HepG2 (cell line): ENCODE measurements at places on chromosomes 1 and 21. TPM values are rescaled to one million over a fixed set of nuclear protein-coding genes. Genes with fewer than 3 reads are reported as not detected.

GRCh38 chr1:235767795-235768194 lies 98.9 kb downstream of the LYST start:
- DNase-seq: no peak

GRCh38 chr1:3566003-3566885 lies 45.1 kb downstream of the MEGF6 start:
- DNase-seq: no peak

- no peak for DNase-seq
Measured at GRCh38 chr21:29887313-29888009, 52.3 kb downstream of the GRIK1 start.

DNA sequence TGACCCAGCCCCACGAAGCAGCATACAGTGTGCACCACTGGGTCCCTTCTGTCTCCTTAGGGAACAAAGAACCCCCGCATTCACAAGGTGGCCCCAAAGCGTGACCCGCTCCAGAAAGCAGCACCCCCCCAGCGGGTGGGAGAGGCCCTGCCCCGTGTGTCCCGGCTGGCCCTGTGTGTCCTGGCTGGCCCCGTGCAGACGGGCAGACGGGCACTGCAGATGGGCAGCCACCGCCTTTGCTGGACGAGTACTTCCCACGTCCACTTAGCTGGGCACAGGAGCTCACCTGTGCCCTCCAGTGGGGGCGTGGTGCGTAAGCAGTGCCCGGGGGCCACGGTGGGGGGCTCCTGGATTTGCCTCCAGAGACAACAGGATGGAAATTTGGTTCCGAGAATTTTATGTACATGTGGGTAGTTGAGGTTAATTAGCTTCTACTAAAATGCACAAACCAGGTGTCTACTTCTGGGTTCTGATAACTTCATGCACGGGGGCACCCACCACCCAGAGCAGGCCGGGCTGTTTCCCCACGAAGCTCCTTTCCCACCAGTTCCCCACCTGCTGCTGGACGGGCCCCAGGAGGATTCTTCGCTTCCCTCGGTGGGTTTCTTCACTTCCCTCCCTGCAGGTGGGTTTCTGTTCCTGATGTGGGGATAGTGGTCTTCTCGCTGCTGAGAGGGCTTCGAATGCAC lies 33.2 kb upstream of the SLC19A1 start:
- DNase-seq: no peak

DNA sequence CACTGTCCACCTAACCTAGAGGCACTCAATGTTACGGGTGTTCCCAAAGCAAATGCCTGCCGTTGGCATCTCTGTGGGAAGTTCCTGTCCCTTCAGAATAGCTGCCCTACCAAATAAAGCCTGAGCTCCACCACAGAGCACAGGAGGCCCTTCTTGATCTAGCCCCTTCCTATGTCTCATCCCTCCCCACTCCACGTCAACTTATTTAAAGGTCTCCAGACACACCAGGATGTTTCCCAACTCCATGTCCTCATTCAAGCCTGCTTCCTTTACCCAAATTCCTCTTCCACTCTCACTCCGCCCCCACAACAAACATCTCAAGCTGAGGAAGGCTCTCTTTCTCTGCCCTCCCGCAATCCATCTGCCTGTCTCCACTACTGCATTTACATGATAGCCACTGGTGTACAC lies 87.7 kb downstream of the TGFBR3 start:
- no peak for DNase-seq

DNA sequence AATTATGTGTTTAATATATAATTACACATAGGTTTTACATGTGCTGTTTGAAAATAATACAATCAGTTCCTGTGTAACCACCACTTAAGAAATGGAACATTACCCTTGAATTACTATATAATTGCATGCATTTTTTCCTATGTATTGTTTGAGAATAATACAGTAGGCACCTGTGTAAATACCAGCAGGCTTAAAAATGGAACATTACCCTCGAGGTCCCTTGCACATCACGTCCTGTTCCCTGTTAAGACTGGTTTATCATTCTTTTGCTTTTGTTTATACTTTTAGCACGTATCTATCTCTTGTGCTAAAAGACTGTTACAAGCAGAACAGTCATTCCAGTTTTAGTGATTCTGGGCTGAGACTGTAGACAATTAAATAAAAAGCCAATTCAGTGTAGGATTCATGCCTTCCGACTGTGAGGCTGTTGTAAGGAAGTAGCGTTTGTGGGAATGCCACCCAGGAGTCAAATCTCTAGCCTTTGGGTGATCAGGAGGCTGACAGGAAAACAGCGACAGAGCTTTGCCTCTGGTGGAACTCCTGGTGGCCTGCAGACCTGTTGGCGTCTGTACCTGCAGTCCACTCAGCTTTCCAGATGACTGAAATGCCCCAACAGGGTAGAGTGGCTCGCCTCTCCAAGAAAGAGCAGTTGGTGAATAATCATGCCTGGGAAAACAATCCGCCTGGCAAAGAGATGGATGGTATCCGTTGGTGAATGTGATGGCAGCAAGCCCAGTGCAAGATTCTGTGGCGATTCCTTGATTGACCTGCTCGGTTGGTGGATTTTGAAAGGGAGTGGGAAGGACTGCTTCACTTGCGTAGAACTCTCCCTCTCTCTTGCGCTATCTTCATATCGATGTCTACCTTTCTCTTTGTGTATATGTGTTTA lies 58.0 kb downstream of the DISC1 start:
- DNase-seq: no peak

- no peak for DNase-seq
Measured at GRCh38 chr1:228837032-228837431, 101.8 kb downstream of the RHOU start.

The NR1I3 gene
- total RNA-seq: 0.60 and 0.95 TPM in 2 replicates

The PCSK9 gene
- total RNA-seq: 31.2 and 80.5 TPM in 2 replicates

The NID1 gene
- total RNA-seq: 29.3 and 50.2 TPM in 2 replicates

DNA sequence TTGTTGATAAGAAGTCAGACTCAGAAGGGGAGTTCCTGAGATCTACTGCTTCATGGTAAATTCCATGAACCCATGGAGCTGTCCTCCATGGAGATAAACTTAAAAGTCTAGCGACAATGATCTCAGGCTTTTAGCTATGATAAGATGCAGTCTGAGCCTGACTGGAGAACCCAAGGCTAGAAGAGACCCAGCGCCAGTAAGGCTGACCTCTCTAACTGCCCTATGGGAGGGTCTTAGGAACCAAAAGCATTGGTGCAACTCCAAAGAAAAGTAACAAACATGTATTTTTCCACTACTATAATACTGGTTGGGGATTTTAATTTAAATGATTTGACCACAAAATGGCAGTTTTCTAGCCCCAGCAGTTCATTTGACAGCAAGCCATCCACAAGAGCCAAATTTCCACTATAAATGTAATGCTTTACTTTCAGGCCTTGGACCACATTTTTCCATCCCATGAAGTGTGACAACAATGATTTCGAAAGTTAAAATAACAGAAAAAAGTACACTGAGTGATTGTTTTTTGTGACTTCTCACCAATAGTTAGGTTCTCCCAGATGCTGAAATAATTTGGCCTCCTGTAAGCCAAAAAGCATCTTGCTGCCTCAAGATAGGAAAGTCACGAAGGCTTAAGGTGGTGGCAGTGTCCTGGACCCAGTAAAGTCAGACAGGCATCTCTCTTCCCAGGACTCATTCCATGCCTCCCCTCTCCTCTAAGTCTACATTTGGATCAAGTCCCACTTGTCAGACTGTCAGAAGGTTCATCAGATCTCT lies 43.1 kb upstream of the EXOSC10 start:
- DNase-seq: no peak

GRCh38 chr1:62064829-62065407 lies 129.7 kb upstream of the L1TD1 start:
- DNase-seq: no peak

- DNase-seq: peak; percentile 45
Measured at GRCh38 chr1:181479137-181479745, 4.1 kb upstream of the CACNA1E start.

GRCh38 chr1:222181191-222181590 lies 366.7 kb downstream of the HHIPL2 start:
- no peak for DNase-seq

The NR5A2 gene
- total RNA-seq: 2.8 and 2.9 TPM in 2 replicates

The OR10Z1 gene
- total RNA-seq: not detected in 2 replicates

The FCAMR gene
- not detected in 2 replicates for total RNA-seq

DNA sequence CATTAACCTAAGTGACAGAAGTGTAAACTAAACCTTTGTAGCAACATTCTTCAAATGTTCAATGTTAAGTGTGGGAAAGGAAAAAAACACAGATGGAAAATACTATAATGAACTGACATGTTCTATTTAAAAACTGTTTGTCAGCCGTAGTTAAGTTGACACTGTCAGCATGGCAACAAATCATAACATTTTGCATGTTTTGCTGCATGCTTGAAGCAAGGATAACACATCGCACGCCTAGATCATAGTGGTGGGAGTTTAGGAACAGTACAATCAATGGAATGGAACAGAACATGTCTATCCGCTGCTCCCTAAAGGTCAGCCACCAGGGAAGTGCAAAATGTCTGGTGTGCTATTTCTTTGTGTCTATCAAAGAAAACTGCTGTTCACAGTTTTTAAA lies 62.5 kb upstream of the ESRRG start:
- DNase-seq: no peak

The MSH4 gene
- 0.09 TPM in 1 of 2 replicates, not detected in the other for total RNA-seq

The EFNA3 gene
- 1.0 and 1.6 TPM in 2 replicates for total RNA-seq

The TTC39A gene
- total RNA-seq: 0.33 and 0.90 TPM in 2 replicates

DNA sequence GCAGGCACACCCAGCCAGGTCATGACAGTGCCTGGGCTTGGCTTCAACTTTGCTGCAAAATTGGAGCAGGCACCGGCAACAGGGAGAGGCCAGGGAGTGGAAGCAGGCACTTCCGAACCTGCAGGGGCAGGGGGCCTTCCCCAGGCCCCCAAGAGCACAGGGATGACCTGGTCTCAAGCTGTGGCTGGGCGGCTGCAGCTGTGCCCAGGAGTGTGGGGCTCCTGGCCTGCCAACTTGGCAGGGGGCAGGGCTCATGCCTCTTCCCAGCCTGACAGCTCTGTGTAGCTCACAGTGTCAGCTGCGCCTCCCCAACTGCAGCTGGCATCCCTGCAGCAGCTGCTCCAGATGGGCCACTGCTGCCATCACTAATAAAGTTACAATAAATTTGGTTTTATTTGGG lies 51.5 kb upstream of the SCYL3 start:
- DNase-seq: no peak

- DNase-seq: no peak
Measured at GRCh38 chr1:11100149-11100493, 452 bp upstream of the EXOSC10 start.

DNA sequence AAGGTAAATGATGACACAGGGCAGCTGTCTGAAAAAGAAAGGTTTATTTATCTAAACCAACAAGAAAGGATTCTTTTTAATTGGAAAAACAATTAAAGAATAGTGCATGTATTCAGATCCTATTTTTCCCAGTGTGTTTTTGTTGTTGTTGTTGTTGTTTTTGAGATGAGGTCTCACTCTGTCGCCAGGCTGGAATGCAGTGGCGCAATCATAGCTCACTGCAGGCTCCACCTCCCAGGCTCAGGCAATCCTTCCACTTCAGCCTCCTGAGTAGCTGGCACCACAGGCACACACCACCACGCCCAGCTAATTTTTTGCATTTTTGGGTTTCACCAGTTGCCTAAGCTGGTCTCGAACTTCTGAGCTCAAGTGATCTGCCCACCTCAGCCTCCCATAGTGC lies 22.1 kb downstream of the NEK2 start:
- no peak for DNase-seq

DNA sequence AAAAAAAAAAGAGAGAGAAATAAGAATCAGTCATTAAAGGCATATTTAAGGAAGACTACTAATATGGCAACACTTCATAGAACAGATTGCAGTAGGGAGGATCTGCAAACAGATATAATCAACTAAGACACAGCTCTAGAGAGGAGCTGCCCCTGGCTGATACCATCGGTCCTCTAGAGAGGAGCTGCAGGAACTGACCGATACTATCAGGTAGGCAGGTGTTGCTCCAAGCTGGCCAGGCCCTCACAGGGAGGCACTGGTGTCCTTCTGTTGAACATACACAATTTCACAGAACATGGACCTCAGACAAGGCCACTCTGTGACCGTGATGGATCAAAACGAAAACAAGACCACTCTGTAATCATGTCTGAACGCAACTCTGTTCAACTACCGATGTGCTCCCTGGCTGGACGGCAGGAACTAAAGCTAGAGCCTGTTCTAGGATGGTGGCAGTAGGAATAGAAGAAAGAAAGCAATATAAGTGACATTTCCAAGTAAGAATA lies 15.5 kb downstream of the SMYD3 start:
- no peak for DNase-seq

- no peak for DNase-seq
Measured at GRCh38 chr1:906600-907420, 16.9 kb upstream of the SAMD11 start.

DNA sequence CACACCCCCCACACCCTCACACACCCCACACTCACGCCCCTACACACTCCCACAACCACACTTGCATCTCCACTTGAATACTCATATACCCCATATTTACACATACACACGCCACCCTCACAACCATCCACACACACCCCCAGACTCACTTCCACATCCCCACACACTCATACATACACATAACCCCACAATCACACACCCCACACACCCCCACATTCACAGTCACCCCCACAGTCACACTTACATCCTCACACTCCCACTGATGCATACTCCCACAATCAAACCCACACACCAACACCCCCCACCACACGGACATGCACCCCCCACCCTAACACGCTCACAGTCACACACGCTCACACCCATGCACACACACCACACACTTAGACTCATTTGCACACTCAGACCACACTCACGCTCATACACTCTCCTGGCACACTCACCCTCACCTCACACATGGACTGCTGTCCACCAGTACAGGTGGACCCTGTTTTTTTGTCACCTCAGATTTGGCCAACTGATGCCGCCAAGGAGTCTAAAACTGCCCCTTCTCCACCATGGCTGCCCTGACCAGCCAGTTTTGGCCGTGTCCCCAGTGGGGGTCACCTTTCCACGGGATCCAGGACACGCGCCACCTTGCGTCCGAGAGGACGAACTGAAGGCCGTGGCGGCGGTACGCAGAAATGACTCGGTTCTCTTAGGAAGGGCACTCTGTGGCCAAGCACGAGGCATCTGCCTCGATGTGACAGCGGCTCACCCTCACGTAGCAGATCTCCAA lies 45.3 kb upstream of the EDN2 start:
- no peak for DNase-seq

GRCh38 chr1:18926315-18927081 lies 24.1 kb upstream of the ALDH4A1 start:
- no peak for DNase-seq

DNA sequence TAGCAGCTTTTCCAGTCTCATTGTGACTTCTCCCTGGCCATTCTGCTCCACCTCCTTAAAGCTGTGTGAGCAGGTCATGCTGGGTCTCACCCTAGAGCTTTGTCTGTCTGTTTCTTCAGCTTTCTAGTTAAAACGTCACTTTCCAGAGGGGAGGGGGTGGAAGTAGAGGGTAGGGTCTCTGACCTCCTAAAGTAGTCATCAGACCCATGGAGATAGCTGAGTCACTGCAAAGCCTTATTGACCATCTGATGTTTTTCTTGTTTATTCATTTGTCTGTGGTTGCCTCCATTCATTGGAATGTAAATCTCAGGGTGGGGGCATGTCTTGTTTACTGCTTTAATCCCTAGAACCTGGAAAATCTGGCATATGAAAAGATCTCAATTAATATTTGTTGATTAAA lies 52.7 kb downstream of the ELF3 start:
- peak; percentile 68 for DNase-seq

- DNase-seq: no peak
Measured at GRCh38 chr1:154839691-154840090, 30.4 kb downstream of the KCNN3 start.

GRCh38 chr1:65195495-65196417 lies 47.8 kb downstream of the AK4 start:
- no peak for DNase-seq

The MRAP gene
- 0.88 and 1.2 TPM in 2 replicates for total RNA-seq

GRCh38 chr1:36253161-36253862 lies 29.1 kb downstream of the THRAP3 start:
- DNase-seq: no peak
